ENCODE measurements at places on chromosomes 16 and 17.

DNA sequence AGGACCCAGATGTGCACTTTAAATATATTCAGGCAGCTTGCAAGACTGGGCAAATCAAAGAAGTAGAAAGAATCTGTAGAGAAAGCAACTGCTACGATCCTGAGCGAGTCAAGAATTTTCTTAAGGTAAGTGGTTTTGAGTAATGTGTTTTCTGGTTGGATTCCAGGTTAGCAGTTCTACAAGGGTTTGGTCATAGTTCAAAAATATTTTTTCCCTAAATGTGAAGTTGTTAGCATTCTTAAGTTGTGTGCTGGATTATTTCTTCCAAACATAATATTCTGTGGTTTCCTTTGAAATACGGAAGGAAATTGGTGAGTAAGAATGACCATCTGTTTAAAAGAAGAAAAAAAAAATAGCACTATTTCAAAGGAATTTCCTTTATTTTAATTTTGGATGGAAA is 38.4 kb downstream of the PTRH2 start:
- H3K36me3 ChIP-seq, result peaks cover 6% of the 10 kb centered on the region
- H3K27me3 ChIP-seq, result no peaks in the 10 kb centered on the region
- H3K4me3 ChIP-seq, result no peak overlapping the region
- peak overlapping the region; percentile 37 for H3K27ac ChIP-seq
- peaks cover 9% of the 10 kb centered on the region for H3K4me1 ChIP-seq
- no peak for DNase-seq

GRCh38 chr17:10278218-10278617 is 79.8 kb upstream of the GAS7 start:
- H3K36me3 ChIP-seq, result no peaks in the 10 kb centered on the region
- H3K4me1 ChIP-seq, result peaks cover 7% of the 10 kb centered on the region
- H3K4me3 ChIP-seq, result no peak overlapping the region
- DNase-seq, result no peak
- peaks cover 5% of the 10 kb centered on the region for H3K27me3 ChIP-seq
- no peak overlapping the region for H3K27ac ChIP-seq

- H3K36me3 ChIP-seq, result peaks cover 2% of the 10 kb centered on the region
- no peaks in the 10 kb centered on the region for H3K4me1 ChIP-seq
- DNase-seq, result no peak
- no peak overlapping the region for H3K27ac ChIP-seq
These were observed 8.6 kb downstream of the RPGRIP1L start for GRCh38 chr16:53695070-53695469.

DNA sequence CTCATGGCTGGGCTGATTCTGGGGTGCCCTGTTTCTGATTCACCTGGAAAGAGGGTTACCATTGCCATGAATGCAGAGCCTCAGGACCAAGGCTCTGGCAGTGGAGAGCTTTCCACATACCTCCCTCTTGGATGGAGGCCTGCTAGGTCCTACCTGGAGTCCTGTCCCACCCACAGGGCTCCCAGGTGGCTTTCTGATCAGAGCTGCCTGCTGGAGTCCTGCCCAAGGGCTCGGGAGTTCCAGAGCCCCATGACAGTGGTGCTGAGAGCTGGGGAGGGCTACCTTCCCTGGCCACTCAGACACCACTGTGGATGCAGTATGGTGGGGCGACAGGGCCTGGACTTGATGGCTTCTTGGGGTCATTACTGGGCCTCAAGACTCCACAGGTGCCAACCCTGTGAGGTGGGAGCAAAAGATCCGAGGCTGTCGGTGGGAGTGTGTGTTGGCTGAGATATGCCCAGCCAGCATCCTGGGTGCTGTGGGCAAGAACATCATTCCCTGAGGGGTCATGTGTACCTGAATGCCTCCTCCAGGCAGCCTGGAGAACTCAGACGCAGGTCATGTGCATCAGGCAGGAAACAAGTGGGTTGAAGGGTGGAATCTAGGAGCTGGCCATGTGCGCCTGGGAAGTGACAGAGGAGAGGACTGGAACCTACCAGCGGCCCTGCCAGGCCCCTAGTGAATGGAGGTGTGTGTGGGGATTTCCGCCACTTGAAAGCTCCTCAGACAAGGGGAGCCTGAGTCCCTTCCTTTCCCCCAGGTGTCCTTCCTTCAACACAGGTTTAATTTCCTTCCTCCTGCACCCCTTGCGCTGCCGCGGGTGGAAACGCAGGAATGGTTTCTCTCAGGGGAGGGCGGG is 2.3 kb upstream of the WNT3 start:
- no peak overlapping the region for H3K27ac ChIP-seq
- H3K4me1 ChIP-seq, result peaks cover 24% of the 10 kb centered on the region
- peaks cover 78% of the 10 kb centered on the region for H3K27me3 ChIP-seq
- H3K36me3 ChIP-seq, result peaks cover 5% of the 10 kb centered on the region
- peak overlapping the region; percentile 68 for H3K4me3 ChIP-seq
- DNase-seq, result no peak

- H3K36me3 ChIP-seq, result no peaks in the 10 kb centered on the region
- peaks cover 39% of the 10 kb centered on the region for H3K4me1 ChIP-seq
- H3K4me3 ChIP-seq, result peak overlapping the region; percentile 95
- peak overlapping the region; percentile 95 for H3K27ac ChIP-seq
These were observed 896 bp downstream of the GGA2 start for GRCh38 chr16:23509441-23509754.

- H3K27me3 ChIP-seq, result no peaks in the 10 kb centered on the region
- H3K36me3 ChIP-seq, result peaks cover 4% of the 10 kb centered on the region
These were observed 35.4 kb upstream of the RNF43 start for GRCh38 chr17:58452738-58453137.

Data from T-helper 17 cell (primary cell).